ENCODE measurements at places on chromosomes 12 and 14.

DNA sequence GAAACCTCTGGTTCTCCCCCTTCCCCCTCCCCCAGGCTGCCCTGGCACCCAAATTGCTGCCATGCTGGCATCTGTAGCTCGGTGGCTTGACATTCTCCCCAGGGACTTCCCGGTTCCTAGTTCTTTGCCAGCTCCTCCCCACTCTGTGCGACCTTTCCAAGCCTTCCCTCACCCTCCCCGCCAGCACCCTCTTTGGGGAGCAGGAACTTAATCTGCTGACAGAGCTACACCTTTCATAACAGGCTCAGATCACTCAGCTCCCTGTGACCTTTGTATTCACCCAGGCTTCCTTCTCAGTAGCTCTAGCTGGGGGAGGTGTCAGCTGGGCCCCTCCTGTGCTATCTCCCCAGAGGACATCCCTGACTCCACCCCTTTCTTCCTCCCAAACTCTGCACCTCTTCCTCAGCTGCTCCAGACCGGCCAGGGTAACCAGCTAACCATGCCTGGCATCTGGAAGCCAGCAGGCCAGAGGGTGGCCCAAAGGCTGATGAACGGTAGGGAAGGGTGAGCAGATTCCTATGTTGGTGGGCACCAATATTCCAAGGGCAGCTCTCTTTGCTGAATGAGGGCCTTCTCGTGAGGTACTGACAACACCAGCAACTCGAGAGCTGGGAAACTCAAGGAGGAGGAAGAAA lies 1.8 kb upstream of the COX14 start:
- no peak for DNase-seq

- no peak for DNase-seq
Measured at GRCh38 chr12:52604859-52605258, 3.6 kb upstream of the KRT72 start.

DNA sequence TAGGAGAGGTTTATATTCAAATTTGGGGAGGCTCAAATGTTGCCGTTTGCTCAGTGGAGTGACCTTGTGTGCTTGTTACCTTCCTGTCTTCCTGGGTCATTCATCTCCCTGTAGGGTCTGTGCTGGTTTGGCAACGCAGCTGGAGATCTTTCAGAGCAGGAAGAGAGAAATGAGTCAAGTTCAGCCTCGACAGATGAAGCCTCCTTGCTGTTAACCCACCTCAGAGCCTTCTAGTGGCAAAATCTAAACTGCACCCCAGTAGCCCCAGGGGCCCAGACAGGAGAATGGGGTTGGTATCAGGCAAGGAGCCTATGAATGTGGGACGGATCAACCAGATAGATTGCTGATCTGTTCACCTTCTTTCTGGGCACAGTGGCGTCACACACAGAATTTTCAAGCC lies 999.3 kb downstream of the VRK1 start:
- DNase-seq: no peak

DNA sequence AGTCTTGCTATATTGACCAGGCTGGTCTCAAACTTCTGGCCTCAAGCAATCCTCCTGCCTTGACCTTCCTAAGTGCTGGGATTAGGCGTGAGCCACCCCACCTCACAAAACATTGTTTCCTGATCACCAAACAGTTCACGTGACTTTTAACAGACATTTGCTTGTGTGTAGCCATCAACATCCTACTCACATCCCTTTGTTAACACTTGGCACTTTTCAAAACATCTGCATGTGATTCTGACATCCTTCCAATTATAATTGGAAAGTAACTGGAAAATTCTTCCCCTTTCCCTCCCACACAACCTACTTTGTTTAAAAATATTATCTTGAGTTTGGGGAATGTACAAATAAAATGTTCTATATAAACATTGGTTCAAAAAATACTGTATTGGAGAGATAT lies 317.9 kb downstream of the PCNX1 start:
- DNase-seq: no peak

GRCh38 chr12:54569995-54570528 lies 18.4 kb downstream of the PPP1R1A start:
- no peak for DNase-seq

- DNase-seq: no peak
Measured at GRCh38 chr12:18487509-18487908, 226.2 kb downstream of the PIK3C2G start.

DNA sequence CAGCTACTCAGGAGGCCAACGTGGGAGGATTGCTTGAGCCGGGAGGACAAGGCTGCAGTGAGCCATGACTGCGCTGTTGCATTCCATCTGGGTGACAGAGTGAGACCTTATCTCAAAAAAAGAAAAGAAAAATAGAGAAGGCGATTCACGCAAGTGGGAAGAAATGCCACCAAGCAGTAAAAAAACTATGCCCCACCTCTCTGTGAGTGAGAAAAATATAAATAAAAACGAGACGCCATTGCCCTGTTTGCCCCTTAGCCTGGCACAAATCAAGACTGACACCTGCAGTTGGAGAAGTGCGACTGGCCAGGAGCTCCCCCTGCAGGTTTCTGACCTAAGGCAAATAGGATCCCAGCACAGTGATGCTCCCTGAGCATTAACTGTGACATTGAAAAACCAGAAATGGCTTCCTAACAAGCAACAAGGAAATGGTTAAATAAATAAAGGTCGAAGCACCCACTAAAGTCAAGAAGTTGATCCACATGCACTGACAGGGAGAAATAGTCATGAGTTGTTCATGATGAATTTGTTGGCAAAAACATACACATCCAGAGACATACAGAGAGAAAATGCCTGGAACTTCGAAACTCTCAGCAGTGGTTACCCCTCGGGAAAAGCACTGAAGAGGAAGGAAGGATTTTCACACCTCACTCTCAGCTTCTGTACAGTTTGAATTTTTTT lies 21.1 kb downstream of the GSC start:
- no peak for DNase-seq

DNA sequence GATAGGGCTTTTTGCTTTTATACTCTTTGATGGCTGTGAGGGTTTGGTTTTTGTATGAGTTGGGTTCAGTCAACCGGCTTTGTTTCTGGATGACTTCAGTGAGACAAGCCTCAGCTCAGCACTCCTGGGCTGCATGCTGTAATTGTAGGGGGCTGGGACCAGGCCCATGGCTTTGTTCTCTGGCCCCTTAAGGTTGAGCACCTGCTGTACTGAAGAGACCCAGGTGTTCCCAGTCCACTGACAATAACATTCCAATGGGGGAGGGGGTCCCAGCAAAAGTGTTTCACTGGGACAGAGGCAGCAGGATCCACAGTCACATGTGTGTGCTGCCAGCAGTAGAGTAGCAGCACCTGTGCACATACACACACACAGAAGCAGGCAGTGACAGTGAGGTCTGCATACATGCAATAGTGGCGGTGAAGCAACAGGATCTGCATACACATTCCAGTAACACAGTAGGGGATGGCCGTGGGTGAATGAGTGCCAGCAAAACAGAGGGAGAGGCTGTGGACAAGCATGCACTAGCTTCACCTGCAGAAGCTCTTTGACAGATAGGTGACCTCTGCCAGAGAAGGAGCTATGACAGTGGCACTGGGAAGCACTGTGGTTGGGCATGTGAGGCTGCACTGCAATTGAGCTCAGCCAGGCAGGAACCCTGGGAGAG lies 240.4 kb downstream of the ASCL1 start:
- no peak for DNase-seq

GRCh38 chr12:72230589-72230988 lies 41.6 kb upstream of the TRHDE start:
- DNase-seq: no peak

DNA sequence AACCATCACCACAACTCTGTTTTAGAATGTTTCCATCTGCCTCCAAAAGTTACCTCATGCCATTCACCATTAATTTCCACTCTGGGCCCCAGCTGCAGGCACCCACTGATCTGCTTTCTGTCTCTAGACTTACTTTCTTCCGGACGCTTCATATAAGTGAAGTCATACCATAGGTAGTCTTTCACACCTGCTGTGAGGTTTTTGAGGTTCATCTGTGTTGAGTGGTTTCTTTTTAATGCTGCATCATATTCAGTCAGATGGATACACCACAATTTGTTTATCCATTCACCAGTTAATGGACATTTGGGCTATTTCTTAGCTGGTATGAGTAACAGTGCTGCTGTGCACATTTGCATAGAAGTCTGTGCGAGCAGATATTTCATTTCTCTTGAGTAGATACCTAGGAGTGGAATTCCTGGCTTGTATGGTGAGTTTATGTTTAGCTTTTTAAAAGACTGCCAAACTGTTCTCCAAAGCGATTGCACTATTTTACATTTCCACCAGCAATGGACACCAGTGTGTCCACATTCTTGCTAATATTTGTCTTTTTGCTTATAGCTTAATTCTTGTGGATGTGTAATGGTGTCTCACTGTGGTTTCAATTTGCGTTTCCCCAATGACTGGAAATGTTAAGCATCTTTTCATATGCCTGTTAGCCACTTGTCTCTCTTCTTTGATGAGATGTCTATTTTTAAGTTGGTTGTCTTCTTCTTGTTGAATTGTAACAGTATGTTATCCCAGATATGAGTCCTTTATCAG lies 48.3 kb downstream of the ZFYVE21 start:
- DNase-seq: no peak

DNA sequence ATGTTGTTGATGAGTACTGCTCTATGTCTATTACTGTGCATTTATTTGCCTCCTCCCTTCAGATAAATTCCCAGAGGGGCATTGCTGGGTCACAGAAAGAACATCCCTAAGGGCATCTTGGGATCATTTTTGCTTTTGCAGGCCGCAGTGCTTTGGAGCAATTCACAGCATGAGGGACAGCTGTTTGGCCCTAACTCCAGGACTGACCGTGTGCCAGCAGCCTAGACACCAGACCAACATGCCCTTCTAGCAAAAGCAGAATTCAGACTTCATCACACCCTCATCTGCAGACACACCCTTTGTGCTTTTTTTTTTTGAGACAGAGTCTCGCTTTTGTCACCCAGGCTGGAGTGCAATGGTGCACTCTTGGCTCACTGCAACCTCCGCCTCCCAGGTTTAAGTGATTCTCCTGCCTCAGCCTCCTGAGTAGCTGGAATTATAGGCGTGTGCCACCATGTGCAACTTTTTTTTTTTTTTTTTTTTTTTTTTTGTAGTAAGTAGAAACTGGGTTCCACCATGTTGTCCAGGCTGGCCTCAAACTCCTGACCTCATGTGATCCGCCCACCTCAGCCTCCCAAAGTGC lies 31.0 kb downstream of the RNF34 start:
- DNase-seq: no peak

DNA sequence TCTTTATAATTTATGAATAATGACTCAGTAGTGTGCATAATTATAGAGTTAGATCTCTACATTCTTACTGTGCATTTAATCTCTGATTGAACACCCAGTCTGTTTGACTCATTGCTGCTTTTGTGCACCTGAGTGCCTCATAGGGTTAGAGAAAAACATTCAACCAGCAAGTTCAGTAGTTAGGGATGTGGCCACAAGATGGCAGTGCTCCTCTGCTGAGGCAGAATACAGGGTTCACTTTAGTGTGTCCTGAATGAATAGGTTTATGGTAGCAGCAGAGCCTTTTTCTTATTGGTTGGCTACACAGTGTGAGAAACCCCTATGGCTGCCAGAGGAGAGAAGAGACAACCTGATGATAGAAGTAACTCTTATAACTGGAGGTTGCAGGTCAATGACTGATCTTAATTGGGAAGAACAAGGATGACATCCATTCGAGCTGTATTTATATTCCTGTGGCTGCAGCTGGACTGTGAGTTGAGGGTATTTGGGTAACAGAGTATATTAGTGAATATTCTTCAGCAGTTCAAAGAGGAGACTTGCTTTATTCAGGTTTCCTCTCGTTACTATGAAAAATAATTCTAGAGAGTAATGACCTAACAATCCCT lies 194.9 kb upstream of the OR4E1 start:
- DNase-seq: no peak

- no peak for DNase-seq
Measured at GRCh38 chr14:100263141-100263540, 24.2 kb downstream of the YY1 start.

DNA sequence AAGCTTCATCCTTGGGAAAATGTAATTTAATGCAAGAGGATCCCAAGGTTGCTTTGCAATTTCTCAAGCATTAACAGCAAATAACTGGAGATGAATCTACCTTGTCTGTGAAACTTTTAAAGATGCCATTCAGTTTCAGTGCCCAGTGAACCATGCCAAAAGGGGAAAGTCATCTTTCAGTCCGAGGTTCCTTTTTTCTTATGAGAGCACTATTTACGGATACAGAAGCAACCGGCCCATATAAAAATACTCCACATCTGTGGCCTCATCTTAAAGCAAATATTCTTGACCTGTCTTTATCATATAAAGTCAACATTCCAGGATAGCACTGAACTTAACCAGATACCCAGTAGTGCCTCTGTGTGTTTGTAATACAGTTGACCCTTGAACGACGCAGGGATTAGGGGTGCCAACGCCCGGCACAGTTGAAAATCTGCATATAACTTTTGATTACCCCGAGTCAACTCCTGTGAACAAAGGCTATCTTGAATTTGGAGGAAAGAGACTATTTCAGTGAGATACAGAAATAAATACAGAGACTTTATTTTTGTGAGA lies 209.4 kb downstream of the PCNX1 start:
- no peak for DNase-seq

- no peak for DNase-seq
Measured at GRCh38 chr14:101905614-101906013, 58.8 kb upstream of the DYNC1H1 start.

DNA sequence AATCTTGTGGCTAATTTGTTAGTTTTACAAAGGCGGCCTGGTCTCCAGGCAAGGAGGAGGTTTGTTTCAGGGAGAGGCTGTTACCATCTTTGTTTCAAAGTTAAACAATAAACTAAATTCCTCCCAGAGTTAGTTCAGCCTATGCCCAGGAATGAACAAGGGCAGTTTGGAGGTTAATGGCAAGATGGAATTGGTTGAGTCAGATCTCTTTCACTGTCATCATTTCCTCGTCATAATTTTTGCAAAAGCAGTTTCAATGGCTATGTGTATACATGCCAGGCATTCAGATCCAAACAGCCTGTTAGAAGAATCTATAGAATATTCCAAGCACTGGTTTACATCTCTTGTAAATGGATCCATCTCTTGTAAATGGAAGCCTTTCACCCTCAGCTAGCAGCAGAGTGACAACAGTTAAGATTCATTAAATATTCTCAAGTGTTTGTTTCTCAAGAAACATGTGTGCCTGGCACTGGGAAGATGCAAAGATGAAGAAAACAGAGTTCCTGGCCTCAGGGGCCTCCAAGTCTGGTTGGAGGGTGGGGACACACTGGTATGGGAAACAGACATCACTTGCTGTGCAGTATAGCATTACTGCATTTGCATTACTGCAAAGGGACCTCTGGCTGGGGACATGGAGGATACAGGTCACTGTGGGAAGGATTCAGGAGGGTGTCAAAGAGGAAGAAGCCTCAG lies 65.8 kb downstream of the RIN3 start:
- DNase-seq: no peak

- no peak for DNase-seq
Measured at GRCh38 chr14:30252783-30253674, 305.9 kb upstream of the G2E3 start.

DNA sequence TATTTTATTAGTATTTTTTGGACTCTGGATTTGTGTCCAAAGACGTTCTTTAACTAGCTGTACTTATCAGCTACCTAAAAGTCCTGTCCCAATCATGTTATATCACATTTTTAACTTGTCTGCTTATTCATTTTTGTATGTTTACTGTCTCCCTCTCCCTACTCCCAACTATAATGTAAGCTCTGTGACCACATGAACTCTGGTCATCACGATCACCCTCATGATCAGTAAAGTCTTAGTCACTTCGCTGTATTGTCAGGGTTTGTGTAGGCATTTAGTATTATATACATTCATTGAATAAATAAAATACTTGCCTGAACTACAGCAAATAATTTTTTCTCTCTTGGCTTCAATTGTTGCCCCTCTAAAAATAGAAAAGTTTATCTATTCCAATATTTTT lies 211.0 kb downstream of the PIK3C2G start:
- DNase-seq: no peak

Data from NCI-H2081 treated with DMSO at 0.1 percent for 48 hours (cell line).